ENCODE measurements at places on chromosomes 4 and X.

DNA sequence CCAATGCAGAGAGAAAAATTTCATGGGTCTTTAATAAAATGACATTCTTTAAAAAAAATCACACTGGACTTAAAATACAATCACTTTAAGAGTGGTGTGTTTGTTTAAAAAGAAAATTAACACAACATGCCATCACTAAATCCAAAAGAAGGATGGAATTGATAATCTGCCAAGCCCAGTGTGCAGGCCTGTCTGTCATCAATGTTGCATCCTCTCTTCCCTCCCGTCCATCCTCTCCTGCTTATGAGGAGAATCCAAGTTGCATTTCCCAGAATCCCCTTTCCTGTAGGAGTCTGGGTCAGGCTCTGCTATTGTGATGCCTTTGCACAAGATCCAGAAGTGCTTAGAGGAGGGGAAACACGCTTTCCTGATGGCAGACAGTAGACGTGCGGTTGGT, 169.4 kb downstream of the MID1 start:
- DNase-seq = no peak

DNA sequence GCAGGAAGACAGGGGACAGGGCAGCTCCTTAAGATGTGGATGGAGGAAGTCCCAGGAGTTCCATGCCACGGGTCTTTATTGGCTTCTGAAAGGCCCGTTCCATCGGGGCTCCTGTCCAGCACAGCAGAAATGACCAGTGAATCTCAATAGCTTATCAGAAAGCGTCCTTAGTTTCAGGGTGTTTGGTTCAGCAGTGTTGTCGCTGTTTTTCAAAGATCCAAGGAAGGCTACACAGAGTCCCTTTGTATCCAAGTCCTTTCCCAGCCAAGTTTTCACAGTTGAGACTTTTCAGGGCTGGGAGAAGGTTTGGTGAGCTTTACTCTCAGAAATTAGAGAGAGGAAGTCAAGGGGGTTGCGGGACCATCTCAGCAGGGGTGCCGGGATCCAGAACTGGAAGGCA, 5.0 kb upstream of the ZCCHC4 start:
- no peak for DNase-seq

DNA sequence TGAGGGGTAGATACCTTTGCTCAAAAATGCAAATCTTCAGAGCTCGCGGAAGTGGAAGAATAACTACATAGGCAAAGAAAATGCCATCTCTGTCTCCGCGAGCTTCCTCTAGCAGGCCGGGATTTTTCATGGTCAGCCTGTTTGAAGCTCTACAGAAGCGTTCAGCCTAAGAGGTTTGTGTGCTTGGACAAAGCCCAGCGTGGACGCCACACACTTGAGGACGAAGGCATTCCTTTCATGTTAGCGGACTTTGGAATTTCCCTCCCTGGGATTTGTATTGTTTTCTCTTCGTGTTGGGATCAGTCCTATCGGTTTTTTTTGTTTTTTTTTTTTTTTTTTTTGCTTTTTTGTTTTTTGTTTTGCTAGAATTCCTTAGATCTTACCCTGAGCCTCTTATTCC, 53.7 kb downstream of the SMIM31 start:
- DNase-seq = no peak

DNA sequence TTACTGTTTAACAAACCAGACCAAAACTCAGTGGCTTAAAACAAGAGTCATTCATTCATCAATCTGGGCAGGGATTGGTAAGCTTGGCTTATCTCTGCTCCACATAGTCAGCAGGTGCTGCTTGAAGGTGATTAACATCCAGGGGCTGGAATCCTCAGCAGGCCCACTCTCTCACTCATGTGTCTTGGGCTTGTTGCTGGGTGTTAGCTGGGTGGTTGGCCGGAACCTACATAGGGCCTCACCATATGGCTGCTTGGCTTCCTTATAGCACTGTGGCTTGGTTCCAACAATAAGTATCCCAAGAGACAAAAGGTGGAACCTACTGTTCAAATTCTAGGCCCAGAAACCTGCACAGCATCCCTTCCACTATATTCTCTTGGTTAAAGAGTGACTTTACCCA, 125.0 kb downstream of the RASGEF1B start:
- no peak for DNase-seq

DNA sequence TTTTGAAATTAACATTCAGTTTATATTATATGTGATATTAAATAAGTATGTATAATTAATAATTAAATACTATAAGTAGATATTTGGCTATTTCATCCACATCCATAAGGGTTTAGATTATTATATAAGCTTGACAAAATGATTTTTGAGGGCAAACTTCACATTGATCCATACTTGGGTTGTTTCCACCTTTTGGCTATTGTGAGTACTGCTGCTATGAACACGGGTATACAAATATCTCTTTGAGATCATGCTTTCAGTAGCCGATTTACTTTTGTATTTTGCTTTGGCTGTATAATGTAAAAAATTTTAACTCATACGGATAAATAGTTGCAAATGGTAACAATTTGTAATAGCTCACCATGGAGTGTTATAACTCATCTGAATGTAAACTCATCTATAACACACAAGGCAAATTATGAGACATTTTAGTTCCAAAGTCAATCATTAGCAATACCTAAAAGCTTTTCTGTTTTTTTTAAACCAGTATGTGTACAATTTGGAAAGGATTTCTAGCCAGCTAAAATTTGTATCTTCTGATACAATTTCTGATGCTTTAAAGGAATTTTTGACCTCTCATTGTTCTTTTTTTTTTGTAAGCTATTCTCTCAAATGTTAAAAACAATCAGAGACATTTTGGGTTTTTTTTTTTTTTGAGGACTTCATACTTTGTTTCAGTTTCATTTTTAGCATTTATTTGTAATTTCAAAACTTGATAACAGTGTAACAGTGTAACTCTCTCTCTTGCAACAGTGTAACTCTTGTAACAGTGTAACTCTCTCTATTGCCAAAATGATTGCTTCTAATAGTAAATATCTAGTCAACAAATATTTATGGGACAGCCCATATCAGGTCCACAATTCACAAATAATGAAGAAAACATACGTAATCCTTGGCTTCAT, 51.8 kb upstream of the ARX start:
- DNase-seq = no peak

- DNase-seq = peak; percentile 33
Observed at GRCh38 chrX:130575831-130576389, 174.1 kb downstream of the RBMX2 start.

- DNase-seq = no peak
Observed at GRCh38 chr4:139256349-139256748, 23.7 kb downstream of the MGARP start.

DNA sequence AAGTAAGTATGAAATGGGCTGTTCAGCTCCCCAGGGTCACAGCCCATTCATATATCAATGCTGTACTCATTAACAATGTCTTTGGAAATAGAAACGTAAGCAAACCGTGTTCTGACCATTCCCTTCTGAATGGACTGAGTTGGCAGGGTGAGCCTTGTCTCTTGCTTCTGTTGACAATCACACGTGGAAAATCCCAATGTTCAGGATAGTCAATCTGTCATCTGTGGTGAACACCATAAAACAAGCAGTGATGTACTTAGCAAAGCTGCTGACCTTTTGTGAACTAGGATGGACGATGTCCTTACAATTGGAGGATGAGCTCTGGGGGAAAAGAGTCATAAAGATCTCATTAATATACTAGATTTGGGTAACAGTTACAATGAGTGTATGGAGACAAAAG, 109.6 kb upstream of the PAQR3 start:
- no peak for DNase-seq

- no peak for DNase-seq
Observed at GRCh38 chrX:151973851-151974335, 583 bp downstream of the GABRE start.
